ENCODE measurements at places on chromosomes 1 and 21.
A peak's percentile ranks its signal among the peaks of the same experiment; 100 is the strongest.

DNA sequence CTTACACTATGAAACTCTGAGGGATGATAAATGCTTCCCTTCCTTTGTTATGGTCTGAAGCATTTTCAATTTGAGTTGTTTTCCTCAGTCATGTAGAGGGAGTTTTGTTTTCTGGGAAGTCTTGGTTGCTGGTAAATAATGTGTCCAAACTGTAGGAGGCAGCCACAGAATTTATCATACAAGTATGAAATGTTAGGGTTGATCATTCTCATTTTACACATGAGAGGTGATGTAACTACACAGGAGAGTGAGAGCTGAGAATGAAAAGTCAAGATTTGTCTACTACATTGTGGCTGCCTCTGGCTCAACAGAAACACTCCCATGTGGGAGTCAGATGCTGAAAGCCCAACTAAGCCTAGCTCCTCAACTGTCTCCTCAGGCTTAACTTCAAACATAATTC, 182.5 kb upstream of the SGIP1 start:
- DNase-seq: no peak

GRCh38 chr1:77954521-77954920, 24.4 kb downstream of the FUBP1 start:
- DNase-seq: no peak

DNA sequence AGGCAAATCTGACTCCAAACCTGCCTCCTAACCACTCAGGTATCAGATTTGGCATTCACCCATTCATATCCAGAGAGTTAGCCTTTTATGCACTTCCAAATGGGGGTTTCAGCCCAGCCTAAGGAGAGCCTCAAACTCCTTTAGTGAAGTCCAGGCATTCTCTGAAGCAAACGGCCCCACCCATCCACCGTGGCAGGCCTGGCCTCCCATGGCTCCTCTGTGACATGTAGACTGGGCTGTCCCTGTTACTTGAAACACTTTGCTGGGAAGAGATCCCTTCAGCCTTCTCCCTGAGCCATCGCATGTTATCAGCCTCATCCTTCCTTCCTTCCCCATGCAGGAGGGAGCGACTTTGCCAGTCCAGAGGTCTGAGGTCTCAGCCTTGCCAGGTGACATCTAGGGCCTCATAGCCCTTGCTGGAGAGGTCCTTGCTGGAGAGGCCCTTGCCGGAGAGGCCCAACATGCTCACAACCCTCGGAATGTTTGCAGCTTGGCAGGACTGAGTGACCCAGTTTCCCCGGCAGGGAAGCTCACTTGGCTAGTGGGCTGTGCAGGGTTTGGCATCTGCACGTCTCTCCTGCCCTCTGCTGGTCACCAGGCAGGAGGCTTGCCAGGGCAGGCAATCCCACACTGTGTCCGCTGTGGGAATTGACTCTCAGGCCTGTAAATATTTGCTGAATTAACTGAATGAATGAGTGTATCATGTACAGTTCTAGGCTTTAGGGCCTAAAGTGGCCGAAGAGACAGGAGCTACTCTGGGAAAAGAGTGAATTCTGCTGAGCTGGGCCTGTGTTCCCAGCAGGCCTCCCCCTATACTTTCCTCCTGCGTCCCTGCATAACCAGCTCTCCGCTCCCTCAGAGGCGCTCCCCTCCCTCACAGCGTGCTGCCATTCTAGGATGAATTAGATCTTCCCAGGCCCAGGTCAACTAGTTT, 26.7 kb upstream of the RBM15 start:
- DNase-seq: peak; percentile 65

DNA sequence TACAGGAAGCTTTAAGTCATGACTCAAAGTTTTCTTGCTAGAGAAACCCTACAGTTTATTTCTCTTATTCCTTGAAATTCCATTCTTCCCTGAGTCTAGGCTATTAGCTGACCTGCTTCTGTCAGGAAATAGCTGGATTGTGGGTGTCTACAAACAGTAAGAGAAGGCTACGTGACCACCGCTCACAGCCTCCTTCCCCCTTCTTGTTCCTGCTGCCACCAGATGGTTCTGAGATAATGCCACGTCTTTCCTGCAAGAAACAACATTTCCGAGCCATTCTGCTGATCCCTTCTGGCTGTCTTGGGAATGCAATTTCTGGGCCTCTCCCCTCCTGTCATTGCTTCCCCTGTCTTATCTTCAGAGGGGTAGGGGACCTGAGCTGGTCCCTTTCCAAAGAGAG, 128.9 kb upstream of the SGIP1 start:
- no peak for DNase-seq

DNA sequence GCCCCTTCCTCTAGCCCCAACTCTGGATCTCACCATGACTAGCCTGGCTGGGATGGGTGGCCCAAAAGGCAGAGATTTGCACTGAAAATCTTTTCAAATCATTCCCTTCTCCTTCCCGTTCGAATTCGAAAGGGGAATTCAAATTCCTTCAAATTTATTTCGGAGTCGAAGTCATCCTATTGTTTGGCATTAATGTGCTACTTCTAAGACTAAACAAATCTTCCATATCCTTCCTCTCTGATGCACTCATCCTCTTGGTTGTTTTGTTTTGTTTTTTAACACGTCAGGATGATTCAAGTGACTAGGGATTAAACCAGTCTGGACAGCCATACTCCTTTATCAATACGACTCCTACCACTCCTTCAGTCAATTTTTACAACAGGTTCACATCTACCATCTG, 95.5 kb upstream of the SGIP1 start:
- no peak for DNase-seq

DNA sequence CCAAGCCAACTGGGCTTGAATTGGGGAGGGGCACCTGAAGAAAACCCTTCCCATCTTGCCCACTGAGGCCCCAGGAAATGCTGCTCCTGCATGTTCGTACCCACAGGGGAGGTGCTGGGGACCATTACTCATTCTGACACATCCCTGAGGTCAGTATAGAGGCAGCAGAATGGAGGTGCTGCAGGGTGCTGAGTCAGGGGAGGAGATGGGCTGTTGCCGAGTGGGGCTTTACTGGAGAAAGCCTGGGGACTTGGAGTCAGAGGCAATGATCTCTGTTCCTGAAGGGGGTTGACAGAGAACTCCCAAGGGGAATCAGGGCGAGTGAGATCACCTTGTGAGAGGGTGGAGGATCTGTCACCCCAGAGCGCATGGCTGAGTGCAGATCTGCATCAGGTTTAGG, 40.2 kb upstream of the KCNA10 start:
- DNase-seq: no peak

DNA sequence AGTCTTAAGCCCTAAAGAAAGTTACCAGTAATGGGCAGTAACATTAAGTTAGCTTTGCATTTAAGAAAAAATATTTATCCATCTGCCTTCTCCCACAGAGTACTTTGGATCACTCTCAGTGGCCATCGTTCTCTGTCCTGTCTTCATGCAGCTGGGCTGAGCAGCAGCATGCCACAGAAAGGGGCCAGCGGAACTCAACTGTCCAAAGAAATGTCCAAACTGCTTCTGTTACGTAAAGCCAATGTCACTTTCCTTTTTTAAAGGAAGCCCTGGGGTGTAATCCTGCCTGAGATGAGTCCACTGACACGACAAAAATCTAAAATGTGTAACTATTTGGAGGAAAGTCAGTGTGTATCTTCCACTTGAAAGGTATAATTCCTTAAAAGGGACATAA, 291.6 kb downstream of the SMYD3 start:
- DNase-seq: no peak

DNA sequence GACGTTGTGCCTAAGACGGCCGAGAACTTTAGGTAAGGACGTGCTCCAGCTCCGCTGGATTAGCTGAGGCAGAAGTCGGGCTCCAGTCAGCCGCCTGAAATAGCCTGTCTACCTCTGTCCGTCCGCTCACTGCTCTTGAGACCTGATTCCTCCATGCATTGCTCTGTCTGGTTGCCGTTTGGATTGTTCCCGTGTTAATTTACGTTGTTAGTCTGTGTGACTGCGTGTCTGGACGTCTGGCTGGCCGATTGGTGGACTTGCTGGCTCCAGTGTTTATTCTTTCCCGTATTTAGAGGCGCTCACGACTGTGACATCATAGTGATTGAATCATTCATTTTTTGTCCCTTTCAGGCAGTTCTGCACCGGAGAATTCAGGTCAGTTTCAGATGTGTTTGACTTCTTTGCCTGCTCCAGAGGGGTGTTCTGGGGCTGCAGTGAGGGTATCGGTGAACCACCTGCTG, 684 bp downstream of the PPIH start:
- no peak for DNase-seq

GRCh38 chr21:16323596-16323995, 593.8 kb downstream of the USP25 start:
- DNase-seq: no peak

- DNase-seq: no peak
Observed at GRCh38 chr1:29176576-29176975, 5.1 kb downstream of the SRSF4 start.

All from DMS79 treated with DMSO at 0.1 percent for 48 hours (cell line).